ENCODE measurements at places on chromosomes 6 and 20.

GRCh38 chr6:149085557-149085938 is 232.0 kb upstream of the TAB2 start:
- DNase-seq: no peak

GRCh38 chr6:32176476-32177182 is 745 bp upstream of the AGPAT1 start:
- DNase-seq: no peak

DNA sequence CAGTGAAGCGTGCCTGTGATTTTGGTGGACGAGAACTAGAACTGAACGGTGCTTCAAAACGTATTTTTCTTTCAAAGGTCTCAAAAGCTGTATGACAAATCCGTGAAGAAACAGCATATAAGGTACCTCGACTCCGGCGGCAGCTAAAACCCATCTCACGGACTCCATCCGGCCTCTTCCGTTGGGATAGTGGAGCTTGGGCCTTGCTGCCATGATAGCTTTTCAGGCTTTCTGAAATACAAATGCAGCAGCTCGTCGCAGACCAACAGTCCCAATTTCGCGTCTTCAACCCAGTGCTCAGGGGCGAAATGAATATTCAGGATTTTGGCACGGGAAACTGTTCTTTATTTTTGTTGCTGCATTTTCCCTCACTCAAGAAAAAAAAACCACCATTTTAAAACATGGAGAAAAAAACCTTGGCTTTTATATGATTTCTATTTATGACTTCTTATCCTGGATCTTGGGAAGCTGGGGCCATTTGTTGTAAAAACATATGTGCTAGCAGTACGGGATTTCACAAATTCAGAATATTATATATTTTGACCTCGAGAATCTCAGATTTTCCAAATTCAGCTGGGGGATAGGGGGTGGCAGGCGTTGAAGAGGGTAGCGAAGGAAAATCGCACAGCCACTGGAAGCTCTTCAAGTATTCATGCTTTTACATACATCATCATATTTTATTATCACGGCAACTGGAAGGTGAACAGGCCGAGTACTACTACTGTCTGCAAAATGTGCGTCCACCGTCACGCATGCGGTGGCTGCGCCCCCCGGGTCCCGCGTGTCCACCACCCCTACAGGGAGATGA is 849 bp downstream of the GSTA4 start:
- DNase-seq: no peak

GRCh38 chr6:135832166-135832565 is 19.3 kb upstream of the PDE7B start:
- no peak for DNase-seq

GRCh38 chr6:111472933-111473435 is 10.0 kb downstream of the REV3L start:
- no peak for DNase-seq

GRCh38 chr6:89411145-89412070 is 665 bp downstream of the RRAGD start:
- DNase-seq: no peak

DNA sequence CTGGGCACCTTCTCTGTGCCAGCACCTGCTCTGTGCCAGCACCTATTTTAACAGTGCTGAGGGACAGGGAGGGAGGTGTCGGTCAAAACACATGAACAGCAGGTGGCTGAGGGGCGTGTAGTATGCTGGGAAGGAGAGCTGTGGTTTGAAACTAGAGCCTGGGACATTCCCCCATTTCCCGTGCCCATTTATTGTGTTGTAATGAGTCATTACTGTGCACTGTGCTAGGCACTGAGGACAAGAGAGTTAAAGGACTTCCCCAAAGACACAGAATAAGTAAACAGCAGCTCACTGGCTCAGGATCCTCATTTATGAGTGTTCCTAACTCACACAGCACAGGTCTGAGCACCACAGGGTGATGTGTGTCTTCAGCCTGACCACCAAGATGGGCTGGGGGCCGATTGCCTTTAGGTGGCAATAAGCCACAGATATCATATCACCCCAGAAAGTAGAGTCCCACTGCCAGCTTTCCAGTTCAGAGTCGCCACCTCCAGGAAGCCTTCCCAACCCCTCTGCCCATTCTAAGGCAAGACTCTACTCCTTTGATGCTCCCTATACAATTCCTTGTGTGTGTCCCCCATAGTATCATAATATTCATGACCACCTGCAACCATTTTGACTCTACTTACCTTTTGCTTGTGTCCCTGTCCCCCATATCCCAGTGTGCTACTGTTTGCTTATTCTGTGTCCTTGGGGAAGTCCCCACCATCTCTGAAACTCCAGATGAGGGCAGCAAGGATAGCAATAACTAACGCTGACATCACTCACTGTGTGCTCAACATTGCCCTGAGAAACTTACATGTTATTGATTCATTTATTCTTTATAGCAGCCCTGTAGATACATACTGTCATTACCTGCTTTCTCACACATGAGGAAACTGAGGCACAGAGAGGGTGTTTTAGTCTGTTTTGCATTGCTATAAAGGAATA is 87.3 kb downstream of the TOX2 start:
- no peak for DNase-seq

- no peak for DNase-seq
These were observed 9.5 kb downstream of the CYP39A1 start for GRCh38 chr6:46642928-46643751.

DNA sequence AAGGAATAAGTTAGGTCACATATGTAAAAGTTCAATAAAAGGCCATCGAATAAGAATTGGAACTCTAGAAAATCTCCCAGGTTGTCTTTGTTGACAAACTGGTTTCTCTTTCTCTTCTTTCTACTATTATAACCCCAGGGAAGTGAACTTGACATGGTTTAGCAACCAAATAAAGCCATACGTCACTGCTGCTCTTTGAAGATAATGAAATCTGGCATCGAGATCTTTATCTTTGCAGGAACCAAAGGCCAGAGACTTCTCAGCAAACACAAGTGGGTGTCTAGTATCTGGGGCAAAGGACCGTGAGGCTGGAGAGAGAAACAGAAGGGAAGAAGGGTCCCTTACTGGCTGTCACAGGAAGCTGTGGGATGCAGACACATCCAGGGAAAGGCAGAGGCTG is 286.7 kb upstream of the CDYL start:
- no peak for DNase-seq

- no peak for DNase-seq
These were observed 44.7 kb upstream of the MICB start for GRCh38 chr6:31453259-31453658.

DNA sequence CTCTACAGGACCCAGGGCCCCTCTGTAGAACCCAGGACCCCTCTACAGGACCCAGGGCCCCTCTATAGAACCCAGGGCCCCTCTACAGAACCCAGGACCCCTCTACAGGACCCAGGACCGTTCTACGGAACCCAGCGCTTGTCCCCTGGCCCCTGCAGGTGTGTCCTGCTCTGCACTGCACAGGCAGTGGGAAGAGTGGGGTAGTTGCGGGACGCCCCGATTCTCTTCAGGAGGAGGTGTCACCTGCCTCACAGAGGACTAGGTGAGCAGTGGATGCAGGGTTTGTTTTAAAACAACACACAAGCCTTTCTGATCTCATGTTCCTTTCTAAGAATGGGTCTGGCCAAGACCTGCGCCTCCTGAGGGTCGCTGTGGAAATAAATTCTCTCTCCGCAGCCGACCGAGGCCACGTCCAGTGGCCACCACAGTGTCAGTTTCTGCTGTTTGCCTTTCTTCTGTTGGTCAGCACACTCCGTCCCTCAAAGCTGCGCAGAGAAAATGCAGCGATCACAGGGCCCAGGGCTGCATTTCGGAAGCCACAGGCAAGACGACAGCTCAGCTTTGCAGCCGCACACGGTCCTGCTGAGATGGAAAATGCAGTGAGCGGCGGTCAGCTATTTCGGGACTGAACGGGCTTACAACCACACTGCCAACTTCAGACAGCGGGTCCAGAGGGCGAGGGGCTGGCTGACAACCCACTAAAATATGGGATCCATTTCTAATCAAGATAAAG is 135.2 kb downstream of the DLL1 start:
- no peak for DNase-seq

- no peak for DNase-seq
These were observed 597 bp upstream of the GLYATL3 start for GRCh38 chr6:49499126-49499525.

GRCh38 chr20:36951979-36952738 is 651 bp upstream of the SAMHD1 start:
- no peak for DNase-seq

DNA sequence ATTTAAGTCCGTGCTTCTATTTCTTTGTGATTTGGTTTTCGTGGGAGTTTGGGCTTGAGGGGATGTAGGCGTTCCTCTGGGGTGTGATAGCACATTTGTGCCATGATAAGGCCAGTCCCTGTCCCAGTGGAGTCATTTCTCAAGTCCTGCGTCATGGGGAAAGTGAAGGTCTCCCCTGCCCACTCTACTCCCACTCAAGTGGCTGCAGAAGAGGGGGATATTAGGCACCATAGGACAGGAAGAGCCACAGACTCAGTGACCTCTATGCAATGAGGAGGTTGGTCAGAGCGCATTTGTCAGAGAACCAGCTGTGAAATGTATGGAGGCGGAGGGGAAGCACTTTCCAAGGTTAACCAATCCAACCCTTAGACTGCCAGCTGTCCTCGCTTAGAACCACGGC is 51.9 kb upstream of the EDN1 start:
- no peak for DNase-seq
